ENCODE measurements at places on chromosomes 5 and 9.

GRCh38 chr5:56264417-56265025 lies 31.4 kb upstream of the ANKRD55 start:
- DNase-seq, result peak; percentile 94

DNA sequence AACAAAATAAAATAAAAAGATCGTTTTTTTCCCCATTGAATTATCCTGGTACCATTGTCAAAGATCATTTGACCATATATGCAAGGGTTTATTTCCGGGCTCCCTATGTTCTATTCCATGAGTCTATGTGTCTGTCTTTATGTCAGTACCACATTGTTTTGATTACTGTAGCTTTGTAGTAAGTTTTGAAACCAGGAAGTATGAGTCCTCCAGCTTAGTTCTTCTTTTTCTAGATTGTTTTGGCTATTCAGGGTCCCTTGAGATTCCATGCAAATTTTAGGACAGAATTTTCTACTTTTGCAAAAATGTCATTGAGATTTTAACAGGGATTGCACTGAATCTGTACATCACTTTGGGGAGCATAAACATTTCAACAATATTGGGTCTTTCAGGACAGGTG lies 18.7 kb upstream of the EEIG1 start:
- no peak for DNase-seq

DNA sequence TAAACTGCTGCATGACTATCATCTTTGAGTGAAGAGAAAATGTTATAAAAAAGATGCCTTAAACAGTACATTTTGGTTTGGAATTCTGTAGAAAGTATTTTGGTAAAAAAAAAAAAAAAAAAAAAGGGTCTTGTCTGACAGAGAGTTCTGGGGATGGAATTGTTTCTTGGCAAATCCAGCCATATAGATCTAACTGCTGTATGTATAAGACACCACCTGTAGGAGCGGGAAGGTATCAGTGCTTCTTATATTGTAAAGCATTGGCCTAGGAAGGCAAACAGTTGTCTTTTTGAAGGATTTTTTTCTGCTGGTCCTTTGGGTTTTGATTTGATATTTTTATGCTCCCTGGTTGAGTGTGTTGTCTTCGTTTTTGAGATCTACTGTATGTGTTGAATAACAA lies 2.8 kb downstream of the PURA start:
- DNase-seq, result peak; percentile 22

- DNase-seq, result peak; percentile 39
Measured at GRCh38 chr5:115168829-115169486, 750 bp downstream of the TRIM36 start.

DNA sequence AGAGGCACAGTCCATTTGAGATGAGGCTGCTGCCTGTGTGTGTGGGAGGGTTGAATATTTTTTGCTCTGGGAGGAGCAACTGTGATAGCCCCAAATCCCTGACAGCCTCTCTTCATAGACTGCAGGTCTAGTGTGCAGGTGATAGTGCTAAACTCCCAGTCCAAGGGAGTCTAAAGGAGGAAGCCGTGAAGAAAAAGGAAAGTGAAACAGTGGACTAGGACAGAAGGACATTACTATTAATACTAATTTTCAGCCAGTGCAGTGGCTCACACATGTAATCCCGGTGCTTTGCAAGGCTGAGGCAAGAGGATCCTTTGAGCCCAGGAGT lies 295.0 kb downstream of the PDE4D start:
- DNase-seq, result no peak

DNA sequence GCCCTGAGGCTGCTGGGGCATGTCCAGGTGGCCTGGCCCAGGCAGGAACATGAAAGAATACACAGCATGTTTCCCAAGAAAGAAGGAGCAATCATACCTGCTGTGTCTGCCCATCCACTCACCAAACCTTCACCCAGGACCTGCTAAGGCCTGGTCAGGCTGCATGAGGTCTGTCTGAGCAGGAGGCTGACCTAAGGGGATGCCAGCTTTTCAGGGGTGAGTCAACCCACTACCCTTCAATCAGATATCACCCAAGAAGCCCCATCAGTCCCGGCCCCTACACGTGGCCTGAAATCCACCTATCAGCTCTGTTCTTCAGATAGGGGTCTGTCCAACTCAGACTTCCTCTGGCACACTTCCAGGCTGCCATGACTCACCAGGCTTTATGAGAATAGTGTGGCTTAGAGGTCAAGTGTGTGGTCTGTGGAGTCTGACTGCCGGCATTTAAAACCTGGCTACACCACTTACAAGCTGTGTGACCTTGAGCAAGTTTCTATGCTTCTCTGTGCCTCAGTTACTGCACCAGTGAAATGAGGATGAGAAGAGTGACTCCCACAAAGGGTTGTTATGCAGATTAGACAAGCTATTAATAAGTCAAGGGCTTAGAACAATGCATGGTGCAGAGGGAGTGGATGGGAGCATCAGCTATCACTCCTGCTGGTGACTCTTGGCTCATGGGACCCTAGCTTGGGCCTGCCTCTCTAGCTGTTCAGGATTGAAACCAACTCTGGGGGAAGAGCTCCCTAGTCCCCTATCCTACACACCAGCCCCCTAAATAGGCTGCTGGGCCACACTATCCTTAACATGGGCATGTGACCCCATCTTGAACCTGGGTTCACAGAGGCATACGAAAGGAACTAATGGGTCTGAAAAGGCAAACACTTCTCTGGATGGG lies 130.3 kb downstream of the PAX5 start:
- DNase-seq, result no peak

DNA sequence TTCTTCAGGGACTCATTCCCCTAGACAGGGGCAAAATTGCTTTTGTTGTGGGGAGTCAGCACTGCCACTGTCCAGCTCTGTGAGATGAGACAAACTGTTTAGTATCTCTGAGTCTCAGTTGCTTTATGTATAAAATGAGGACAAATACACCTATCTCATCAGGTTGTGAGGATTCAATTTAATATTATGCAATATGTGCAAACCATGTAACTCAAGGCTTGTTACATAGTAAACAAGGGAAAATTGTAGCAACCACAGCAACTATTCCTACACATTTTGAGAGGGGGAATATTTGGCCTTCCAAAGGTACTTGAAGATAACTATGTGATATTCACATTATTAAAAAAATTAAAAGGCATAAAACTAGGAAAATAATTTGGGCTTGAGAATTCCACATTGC lies 411.9 kb upstream of the SLC30A5 start:
- DNase-seq, result no peak

Data from mesendoderm (in vitro differentiated cells).